EL (cell line): ENCODE measurements at places on chromosomes 7 and 10.

DNA sequence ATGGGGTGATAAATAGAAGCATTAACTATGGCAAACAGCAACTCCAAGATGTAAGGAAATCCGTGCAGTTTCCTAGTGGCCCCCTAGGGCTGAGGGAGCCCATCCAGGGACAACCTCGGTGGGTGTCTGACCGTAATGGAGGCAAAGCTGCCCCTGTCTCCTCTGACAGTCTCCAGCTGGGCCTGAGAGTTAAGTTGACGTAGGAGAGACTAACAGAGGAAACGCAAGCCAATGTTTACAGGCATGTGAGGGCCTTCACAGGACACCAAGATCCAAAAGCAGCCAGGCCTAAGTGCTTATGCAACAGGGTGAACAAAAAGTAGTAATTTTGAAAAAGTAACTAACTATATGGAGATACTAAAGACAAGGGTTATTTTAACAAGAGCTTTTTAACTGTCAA is 330.0 kb upstream of the C7orf33 start:
- DNase-seq = no peak

DNA sequence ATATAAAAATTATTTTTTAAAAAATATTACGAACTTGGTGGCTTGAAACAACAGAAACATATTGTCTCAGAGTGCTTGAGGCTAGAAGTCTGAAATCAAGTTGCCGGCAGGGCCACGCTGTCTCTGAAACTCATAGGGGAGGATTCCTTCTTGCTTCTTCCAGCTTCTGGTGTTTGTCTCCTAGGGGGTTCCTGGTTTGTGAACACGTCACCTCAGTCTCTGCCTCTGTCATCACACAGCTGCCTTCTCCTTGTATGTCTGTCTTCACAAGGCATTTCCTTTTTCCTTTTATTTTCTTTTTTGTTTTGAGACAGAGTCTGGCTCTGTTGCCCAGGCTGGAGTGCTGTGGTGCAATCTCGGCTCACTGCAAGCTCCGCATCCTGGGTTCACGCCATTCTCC is 12.7 kb upstream of the SNX8 start:
- no peak for DNase-seq

- no peak for DNase-seq
These were observed 82.2 kb downstream of the HIPK2 start for GRCh38 chr7:139695588-139695987.

DNA sequence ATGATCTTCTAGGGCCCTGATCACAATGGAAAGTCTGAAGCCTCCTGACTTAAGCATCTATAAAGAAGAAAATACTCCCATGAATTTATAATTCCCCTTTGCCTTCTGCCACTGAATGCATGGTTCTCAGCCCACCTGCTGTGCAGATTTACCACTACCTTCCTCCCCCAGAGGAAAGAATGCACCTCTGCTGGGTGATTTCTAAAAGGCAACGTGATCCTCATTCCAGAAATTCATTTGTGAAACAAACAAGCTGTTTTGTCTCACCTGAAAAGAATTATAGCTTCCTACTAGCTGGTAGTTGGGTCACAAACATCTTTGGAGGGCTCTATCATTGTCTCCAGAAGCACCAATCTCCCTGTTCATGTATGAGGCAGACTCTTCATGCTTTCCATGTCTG is 320.2 kb downstream of the CDC14C start:
- DNase-seq = no peak

DNA sequence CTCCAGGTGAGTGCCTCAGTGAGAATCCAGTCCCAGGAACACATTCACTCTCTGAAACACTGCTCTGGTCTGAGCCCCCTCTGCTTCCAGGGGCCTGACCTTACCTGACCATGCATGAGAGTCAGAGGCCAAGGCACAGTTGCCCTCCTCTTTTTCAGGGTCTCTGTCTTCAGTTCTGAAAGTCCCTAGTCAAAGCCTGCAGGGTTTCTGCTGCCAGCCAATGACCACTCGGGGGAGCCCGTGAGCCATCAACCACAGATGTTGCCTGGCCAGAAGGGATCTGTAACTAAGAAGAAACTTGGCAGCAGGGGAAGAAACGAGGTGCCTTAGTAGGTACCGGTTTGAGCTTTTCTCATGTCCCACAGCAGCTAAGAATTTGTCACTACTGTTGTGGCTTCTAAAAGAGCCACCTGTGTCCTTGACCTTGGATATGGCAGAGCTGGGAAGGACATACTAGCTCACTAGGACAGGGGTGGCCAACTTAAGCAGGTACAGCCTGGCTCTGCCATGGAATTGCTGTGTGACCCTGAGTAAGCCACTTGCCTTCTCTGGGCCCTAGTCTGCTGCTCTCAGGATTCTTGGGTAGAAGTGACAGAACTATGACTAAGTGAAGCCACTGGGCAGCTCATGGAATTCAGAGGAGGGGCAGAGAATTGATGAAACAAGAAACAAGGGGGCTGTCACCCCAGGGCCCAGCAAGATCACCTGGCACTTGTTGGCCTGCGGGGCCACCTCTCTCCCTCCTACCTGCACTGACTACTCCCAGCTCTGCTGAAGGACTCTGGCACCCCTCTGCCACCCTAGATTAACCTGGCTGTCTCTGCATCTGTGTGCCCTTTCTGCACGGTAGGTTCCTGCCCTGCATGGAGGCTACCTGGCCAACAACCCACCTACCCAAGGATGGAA is 83.8 kb upstream of the GPR26 start:
- peak; percentile 56 for DNase-seq

DNA sequence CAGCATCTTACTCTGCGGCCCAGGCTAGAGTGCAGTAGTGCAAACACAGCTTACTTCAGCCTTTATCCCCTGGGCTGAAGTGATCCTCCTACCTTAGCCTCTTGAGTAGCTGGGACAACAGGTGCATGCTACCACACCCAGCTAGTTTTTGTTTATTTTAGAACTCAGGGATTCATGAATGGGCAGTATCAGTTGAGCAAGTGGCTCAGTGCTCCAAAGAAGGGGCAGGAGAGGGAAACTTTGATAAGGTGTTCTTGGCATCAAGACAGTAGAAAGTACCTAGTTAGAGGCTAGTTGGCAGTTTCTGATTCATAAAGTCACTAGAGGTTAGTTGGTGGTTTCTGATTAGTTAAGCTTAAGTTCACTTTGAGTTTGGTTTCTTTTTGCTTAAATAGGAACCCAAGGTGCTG is 18.4 kb downstream of the TRIM24 start:
- DNase-seq = no peak

GRCh38 chr7:7321681-7322080 is 139.3 kb downstream of the C1GALT1 start:
- DNase-seq = no peak

GRCh38 chr7:131489196-131489595 is 67.2 kb downstream of the PODXL start:
- DNase-seq = no peak

- DNase-seq = peak; percentile 46
These were observed 17.7 kb upstream of the ZMIZ1 start for GRCh38 chr10:79050896-79051555.

DNA sequence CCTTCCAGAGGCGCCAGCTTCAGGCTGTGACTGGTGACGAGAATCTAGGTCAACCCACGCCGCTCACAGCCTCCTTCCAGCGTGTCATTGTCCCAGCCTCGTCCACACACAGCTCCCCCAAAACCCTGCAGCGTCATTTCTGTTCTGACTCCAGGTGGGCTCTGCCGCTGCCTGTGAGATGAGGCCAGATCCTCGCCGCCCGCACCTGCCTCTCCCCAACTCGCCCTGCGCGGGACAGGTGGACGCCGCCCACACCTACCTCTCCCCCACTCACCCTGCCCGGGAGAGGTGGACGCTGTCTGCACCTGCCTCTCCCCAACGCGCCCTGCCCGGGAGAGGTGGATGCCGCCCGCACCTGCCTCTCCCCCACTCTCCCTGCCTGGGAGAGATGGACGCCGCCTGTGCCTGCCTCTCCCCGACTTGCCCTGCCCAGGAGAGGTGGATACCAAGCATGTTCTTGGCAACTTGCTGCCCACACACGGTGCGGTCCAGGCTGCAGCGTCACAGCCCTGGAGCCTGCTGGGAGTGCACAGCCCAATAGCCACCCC is 32.0 kb upstream of the CFAP46 start:
- DNase-seq = no peak

GRCh38 chr10:124436191-124436638 is 13.6 kb downstream of the NKX1-2 start:
- peak; percentile 41 for DNase-seq

- DNase-seq = no peak
These were observed 94.1 kb downstream of the NRG3 start for GRCh38 chr10:81969136-81969535.

- DNase-seq = no peak
These were observed 445.8 kb downstream of the AUTS2 start for GRCh38 chr7:70044064-70044463.

DNA sequence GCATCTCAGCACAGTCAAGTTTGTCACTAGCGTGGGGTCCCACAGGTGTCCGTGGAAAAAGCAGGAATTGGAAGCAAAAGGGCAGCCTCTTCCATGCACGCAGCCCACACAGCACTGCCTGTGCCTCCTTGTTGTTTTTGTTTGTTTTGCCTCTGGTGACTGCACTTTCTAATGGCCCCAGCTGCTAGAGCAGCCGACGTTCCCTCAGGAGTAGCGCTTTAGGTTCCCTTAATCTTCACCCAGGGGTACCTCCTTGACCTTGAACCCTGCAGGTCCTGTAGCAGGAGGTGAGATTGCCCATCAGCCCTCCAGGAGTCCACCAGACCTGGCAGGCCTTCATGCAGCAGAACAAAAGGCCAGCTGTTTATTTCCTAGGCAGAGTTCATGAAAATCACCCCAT is 210.1 kb downstream of the CACNB2 start:
- DNase-seq = no peak

DNA sequence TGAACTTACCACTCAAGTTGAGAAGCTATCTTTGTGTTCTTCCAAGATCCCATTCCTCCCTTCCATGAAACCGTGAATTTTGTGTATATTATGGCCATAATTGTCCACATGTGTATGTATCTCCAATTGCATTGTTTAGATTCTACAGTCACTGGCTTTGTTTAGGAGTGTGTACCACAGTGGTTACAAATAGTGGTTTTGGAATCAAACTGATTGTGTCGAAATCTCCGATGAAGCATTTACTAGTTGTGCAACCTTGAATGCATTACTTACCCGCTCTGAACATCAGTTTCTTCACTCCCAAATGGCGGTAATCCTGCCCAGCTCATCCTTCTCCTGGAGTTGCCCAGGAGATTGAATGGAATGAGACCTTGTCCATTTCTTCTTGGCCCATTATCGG is 145.0 kb upstream of the ZNF32 start:
- DNase-seq = peak; percentile 18

DNA sequence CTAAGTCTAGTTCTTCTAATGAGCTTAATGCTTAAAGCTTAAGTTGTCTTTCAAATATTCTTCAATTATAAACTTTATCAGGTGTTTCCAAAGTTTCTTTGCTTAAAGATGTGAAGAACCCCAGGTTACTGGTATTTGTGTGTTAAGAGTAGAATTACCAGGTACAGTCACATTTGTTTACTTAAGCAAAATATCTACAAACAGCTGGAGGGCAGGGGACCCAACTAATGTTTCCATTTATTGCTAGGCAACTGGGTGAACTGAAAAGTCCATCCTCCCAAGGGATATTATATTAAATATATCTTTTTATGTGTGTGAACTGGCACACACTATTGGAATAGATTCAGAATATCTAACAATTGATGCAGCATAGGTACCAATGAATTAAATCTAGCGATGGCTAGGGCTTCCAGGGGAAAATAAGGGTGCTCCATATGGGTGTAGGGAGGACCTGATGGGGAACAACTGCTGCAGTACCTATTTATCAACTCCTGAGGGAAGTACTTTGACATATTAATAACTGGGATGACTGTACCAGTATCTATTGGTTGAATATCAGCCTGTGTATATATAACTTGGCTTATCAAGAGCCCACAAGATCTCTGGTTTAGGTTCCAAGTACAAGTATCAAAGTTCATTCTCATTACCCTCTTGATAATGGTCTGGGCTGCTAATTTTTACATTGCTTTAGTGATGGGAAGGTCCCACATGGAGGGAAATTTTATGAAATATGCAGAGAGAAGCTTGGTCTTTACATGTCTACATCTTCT is 10.3 kb upstream of the AGR3 start:
- no peak for DNase-seq

GRCh38 chr10:83253011-83253671 is 886.2 kb upstream of the GHITM start:
- no peak for DNase-seq

GRCh38 chr10:128302808-128303207 is 176.6 kb upstream of the MKI67 start:
- DNase-seq = no peak

- no peak for DNase-seq
These were observed 335.2 kb upstream of the SEMA3D start for GRCh38 chr7:85522070-85522469.

DNA sequence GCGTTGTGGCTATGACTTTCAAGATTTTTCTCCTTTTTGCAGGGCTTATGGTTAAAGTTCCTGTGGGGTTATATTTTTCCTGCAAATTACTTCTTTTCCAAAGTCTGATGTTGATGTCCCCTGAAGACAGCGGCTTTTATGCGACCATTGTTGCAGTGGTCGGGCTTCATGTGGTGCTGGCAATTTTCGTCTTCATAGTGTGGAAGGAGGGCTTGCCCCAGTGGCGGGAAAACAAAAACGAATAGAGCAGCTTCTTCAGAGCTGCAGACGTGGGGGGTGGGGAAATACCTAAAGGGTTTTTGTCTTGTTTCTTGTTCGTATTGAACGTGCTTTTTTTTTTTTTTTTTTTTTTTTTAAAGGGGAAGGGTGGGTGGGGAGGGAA is 53.8 kb downstream of the MCMBP start:
- no peak for DNase-seq

GRCh38 chr10:89185658-89186057 is 21.5 kb downstream of the CH25H start:
- DNase-seq = no peak

DNA sequence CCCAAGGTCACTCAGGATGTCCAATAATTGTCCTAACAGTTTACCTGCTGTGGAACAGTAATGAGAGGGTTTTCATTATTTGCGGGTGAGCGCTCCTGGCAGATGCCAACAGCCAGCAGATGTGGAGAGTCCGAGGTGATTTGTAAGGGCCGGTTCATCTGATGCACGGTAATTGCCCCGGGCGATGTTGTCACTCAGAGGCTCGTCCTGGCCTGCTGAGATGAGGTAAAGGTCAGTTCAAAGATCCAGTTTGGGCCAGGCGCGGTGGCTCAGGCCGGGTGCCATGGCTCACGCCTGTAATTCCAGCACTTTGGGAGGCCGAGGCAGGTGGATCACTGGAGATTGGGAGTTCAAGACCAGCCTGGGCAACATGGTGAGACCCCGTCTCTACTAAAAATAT is 16.9 kb downstream of the LHPP start:
- no peak for DNase-seq

DNA sequence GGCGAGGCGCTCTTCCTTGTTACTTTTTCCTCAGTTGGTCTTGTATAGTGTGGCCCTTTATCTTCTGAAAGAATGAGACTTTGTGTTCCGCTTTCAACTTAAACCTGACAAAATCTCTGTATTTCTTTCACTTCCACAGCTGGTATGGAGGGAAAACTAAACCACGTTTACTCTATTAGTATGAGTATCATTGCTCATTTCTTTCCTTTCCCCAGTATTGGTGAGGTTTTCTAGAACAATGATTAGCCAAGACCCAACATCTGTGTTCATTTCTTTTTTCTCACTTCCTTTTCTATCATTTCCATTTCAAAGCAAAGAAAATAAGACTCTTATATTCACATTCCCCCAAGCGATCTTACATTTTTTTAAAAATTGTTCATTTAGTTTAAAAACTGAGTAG is 165.3 kb downstream of the PAXIP1 start:
- DNase-seq = no peak

GRCh38 chr10:3292636-3293035 is 120.1 kb upstream of the PITRM1 start:
- DNase-seq = peak; percentile 18

GRCh38 chr10:19730907-19731217 is 85.4 kb upstream of the PLXDC2 start:
- no peak for DNase-seq
